Effector CD4-positive, alpha-beta T cell (primary cell): ENCODE measurements at places on chromosomes 12 and 14.

GRCh38 chr12:108635201-108635996, 1.7 kb upstream of the SELPLG start:
- peak; percentile 43 for DNase-seq

GRCh38 chr14:89507521-89507920, 90.5 kb upstream of the FOXN3 start:
- no peak for DNase-seq

- DNase-seq = no peak
Measured at GRCh38 chr14:31410048-31410650, 10.2 kb downstream of the HEATR5A start.

DNA sequence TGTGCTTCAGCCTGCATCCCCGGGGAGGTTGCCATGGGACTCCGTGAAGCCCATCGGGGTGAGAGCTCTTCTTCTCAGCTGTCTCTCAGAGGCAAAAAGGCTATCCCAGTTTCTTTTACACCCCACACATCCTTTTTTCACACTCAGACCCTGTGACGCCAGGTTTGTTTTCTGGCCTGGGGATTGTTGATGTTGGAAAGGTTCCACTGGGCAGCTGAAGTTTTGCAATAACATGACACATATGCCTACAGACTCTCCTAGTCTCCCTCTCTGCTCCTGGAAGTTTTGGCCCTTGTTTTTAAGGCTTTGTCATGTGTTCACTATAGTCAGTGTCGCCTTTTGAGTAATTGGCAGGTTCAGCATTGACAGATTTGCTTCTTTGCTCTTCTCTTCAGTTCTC, 118.6 kb downstream of the SMOC1 start:
- DNase-seq = no peak

DNA sequence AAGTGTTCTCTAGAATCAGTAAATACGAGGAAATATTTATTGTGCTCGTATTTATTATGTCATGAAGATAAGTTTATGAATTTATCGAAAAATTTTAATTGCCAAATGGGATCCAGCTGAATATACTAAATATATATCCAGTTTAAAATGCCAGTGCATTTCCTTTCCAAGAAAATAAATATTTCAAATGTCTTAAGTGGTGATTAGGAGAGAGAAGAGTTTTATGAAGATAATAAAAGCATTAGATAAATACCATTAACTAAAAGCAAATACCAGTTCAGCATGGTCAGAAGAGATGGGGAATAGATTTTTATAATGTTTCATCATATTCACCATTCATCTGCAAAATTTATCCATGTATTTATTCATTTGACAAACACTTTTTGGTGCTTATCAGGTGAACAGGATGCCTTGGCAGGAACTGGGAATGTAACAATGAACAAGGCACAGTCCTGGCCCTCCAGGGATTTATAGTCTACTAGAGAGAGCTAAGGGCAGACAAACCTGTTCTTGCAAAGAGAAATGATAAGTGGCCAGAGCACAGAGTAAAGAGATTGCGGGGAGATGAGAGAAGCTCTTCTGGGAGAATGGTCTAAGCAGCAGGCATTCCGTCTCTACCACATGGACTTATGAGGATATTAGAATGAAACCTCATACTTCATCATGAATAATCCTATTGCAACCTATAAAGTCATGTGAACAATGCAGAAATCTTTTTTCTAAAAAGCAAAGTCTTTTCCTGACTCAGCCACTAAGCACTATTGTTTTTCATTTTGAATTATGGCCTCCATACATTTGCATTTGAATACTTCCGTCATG, 143.7 kb upstream of the ABCD2 start:
- no peak for DNase-seq

GRCh38 chr14:39025250-39025809, 77.7 kb downstream of the SEC23A start:
- no peak for DNase-seq

- no peak for DNase-seq
Measured at GRCh38 chr12:19972325-19973288, 395.7 kb upstream of the PDE3A start.

DNA sequence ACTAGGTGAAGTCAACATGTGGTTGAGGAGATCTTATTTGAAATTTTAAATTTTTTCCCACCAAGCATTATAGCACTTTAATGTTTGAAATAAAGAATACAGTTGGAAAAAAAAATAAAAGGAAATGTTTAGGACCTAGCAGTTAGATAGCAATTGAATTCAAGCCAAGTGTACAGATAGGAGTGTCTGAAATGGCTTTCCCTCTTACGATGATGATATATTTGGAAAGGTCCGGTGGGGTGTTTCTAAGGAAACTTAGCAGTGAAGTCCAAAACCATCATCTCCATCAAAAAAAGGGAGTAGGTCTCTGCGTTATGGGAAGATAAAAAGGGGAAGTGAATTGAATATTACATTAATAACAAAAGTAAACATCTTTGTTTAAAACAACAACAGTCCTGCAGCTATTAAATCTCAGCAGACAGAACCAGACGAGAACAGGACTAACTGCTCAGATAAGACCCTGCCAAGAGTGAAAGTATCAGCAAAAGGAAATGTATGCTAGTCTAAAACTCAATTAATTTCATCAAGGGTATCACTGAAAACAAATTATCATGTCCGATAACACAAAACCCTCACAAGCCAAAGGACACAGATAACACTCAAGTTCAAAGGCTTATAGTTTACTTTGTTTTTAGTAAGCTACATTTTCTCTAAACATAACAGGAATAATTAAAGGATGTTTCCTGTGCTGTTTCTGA, 242.0 kb downstream of the BMP4 start:
- no peak for DNase-seq

- DNase-seq = no peak
Measured at GRCh38 chr14:75452900-75453816, 25.3 kb downstream of the JDP2 start.

GRCh38 chr14:73786636-73787485, 64.8 kb upstream of the PTGR2 start:
- peak; percentile 44 for DNase-seq

DNA sequence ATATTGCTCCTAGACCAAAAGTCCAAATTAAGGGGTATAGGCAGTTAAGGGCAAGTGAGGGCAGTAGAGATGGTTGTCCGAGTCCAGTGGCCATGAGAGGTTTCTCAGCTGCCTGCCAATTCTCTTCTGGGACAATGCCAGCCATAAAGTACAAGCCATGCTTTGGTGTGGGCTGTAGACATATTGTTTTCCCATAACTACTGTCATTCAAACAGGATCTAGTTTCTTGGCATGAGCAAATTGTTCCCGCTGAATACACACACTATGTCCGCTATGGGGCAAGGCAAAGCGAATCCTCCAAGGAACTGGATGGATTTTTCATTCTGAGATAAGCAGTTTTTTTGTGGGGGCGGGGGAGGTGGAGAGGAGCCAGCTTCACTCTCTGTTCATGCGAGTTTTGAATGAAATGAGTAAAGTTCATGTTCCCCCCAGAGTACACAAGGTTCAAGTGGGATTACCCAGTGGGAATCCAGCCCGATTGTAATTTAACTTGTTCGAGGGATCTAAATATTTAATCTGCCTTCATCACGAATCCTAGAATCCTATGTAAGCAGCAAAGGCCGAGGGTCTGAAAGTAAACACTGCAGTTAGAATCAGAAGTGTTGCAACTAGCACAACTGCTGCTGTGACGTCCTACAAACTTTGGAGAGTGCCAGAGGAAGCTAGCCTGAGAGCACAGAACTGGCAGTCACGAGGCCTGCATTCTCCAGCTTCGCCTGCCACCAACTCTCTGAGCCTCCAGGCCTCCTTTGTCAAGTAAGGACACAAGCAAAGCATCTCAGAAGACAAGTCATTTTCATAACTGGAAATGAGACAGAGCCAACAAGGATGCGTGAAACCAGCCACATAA, 137.0 kb downstream of the CRADD start:
- no peak for DNase-seq

DNA sequence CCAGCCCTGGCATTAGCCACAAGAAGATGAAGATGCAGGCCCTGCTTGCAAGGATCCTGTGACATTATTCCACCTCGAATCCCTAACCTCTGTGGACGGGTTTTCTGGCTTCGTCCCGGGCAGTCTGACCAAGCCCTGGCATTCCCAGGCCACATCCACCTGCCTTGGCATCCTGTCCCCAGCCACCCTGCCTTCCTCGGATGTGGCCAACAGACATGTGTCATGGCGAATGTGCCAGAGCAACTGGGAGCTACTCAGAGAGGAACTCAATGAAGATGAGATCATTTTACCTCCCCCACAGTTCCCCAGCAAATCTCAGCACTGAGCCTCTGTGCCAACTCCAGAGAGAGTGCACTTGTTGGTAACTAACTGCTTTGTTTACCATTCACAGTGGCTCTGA, 33.5 kb upstream of the KCNA5 start:
- DNase-seq = no peak

DNA sequence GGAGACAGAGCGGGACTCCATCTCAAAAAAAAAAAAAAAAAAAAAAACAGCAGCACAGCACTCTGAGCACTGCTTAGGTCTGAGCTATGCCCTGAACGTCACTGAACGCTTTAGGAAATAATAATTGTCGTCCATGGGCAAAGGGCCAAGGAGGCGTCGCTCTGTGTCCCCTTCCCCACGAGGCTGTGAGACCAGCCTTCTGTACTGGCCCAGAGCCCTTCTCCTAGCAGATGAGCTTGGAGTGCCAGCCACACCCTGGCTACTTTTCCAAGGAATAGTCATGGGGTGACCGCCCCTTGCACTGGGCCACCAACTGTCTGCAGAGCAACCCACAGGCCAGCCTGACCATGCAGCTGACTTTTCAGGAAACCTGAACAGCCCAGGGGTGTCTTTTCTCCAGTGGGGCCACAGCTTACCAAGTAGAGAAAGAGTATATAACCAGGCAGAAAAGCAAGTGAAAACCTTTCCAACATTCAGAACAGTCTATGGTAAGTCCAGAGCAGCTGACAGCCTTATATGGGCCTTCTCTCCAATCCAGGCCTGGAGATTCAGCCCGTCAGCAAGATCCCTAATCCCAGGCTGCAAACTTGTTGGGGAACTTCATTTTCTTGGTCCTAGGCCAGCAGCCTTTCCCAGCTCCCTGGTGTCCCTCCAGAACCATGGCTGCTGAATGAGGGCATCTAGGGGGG, 28.5 kb downstream of the CD9 start:
- no peak for DNase-seq

- DNase-seq = no peak
Measured at GRCh38 chr12:10584415-10584814, 29.0 kb downstream of the MAGOHB start.

DNA sequence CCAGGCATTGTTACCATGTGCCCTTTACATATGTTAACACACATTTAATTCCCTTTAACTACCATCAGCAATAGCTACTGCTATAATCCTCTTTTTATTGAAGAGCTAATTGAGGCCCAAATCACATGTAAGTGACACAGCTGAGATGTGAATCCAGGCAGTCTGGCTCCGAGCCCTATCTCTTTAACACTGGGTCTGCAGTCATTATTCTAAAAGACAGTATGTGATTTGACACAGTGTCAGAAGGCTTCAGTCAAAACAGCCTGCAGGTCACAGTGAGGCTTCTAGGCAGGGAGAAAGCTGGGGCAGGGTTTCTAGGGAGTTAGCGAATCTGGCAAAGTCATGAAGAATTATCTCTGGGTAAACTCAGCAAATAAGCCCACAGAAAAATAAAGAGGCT, 148.2 kb downstream of the KIF21A start:
- no peak for DNase-seq

- no peak for DNase-seq
Measured at GRCh38 chr14:75627406-75627805, 33.3 kb downstream of the ERG28 start.

- no peak for DNase-seq
Measured at GRCh38 chr12:76106631-76107030, 22.1 kb upstream of the NAP1L1 start.

GRCh38 chr12:97301576-97301975, 161.0 kb upstream of the RMST start:
- DNase-seq = no peak

DNA sequence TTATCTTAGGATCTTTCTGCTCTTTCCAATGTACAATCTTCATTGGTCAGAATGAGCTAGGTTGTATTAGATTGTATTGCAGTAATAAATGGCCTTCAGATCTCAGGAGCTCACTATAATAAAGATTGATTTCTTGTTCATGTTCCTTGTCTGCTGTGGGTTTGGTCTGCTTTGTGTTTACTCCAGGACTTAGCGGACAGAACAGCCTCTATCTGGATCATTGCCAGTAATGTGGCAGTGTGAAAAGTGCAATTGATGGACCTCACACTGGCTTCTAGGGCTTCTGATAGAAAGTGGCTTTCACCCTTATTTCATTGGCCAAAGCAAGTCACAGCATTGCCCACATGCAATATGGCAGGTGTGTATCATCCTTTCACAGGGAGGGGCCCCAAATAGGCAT, 81.2 kb downstream of the BTG1 start:
- DNase-seq = no peak

- peak; percentile 41 for DNase-seq
Measured at GRCh38 chr14:101817501-101818001, 56.0 kb downstream of the PPP2R5C start.

DNA sequence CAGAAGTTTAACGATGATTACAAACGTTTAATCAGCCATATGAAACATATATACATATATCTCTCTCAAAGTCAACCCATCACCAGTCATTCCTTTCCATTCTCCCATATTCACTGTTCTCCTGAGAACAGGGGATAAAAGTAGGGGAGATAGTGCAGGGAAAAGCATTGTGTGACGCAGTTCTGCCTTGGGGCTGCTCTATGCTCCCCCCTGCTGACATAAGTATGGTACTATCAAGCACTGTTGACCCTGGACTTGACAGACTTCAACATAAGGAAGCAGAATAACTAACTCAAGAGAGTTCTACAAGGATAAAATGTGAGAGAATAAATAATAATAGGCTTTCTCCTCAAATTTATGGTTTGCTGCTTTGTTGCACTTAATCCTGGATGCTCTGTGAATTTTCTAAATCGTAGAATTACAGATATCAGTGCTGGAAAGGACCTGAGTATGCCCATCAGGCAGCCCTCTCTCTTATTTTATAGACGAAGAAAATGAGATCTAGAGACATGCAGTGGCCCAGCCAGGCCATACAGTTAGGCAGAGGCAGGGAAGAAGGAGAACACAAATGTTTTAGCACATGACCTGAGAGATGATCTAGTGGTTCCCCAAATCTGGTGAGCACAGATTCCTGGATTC, 87.2 kb downstream of the SCN8A start:
- no peak for DNase-seq

DNA sequence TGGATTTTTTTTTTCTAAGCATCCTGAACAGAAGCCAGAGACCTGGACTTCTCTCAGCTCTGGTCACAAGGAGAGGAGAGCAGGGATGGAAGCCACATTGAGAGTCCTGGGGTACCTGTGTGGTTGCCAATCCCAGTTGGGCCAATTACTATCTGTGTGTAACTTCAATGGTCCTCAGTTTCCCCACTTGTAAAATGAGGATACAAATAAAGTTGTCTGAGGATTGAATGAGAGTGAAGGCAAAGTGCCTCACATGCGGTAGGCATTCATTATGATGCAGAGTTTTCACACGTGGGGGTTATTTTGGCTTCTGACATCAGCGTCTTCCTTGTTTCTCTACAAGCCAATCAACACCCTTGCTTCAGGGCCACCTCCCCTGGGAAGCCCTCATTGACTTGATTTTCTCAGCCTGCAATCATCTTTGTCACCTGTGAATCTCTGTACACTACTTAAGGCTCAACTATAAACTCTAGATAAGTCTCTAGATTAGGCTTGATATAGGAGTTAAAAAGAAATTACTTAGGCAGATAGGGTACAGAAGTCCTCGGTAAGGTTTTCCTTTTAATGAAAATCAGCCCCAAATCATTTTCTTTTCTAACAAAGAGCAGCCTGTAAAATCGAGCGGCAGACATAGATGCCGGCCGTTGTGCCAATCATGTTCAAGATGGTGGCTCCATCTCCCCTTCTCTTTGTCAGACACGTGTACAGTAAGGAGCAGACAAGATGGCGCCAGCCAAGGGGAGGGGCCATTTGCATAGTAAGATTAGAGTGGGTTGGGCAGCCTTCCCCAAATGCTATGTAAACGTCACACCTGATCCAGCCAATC, 37.8 kb upstream of the FICD start:
- DNase-seq = no peak
